CD4-positive, alpha-beta T cell treated with Interleukin-4 for 1 hour (primary cell): ENCODE measurements at places on chromosomes 4 and X.
A peak's percentile ranks its signal among the peaks of the same experiment; 100 is the strongest.

DNA sequence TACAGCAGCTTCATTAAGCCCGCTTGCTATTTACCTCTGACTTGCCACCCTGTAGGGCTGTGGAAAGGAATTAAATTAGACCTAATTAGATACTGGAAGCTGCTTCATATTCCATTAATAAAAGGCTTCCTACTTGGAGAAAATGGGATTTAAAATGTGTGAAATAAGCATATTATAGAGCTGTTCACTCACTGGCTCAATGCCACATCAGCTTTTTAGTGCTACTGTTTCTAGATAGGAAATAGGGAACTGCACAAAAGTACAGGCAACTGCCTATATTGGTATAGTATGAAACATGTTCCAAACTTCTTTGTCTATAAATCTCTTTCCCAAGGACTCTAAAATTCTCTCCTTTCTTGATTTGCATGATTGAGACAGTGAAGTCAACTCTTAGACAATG lies 407.9 kb upstream of the AADAT start:
- no peak for DNase-seq

DNA sequence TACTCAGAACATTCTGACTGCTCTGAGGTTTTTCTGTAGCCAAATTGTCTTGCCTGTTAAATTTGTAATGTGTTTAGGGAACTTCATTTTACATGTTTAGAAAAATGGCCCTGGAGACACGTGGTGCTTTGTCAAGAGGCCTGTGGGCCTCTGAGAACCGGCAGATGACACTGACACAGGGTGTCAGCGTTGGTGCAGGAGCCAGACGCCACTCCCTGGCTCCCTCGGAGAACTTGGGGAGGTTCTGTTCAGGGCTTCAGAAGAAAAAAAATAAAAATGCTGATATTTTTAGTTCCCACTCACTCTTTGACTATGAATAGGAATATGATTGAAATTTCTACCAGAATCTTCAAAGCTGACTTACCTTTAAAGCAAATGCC lies 190.9 kb upstream of the GATB start:
- no peak for DNase-seq

GRCh38 chrX:133544115-133544514 lies 128.8 kb upstream of the GPC4 start:
- peak; percentile 4 for DNase-seq

DNA sequence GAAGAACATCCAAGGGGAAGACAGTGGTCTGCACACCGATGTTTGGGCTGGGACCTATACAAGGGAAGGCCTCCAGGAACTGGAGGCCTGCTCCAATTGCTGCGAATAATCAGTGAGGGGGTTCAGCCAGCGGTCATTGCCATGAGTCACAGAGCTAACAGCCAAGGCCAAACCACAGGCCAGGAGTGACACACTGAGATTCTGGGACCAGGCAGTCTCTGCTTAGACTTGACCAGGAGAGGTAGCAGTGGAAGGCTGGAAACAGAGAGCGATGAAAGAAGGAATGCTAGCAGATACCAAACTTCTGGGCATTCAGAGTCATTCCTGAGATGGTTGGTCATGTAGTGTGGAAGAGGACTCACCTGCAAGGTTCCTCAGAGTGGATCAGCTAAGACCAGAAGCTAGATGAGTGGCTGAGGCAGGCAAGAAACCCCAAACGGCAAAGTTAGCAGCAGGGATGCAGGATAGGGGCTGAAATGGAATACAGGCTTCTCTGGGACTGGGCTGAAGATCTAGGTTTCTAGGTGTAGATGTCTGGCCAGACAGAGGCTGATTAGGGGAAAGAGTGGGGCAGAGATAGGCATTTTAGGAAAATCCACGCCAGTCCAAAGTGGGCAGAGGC lies 54.7 kb downstream of the CNGA2 start:
- no peak for DNase-seq

- peak; percentile 77 for DNase-seq
Observed at GRCh38 chr4:11471618-11472017, 42.9 kb upstream of the HS3ST1 start.

- no peak for DNase-seq
Observed at GRCh38 chr4:186669159-186669731, 54.4 kb downstream of the FAT1 start.

GRCh38 chr4:167100120-167100519 lies 134.2 kb downstream of the SPOCK3 start:
- DNase-seq, result no peak

DNA sequence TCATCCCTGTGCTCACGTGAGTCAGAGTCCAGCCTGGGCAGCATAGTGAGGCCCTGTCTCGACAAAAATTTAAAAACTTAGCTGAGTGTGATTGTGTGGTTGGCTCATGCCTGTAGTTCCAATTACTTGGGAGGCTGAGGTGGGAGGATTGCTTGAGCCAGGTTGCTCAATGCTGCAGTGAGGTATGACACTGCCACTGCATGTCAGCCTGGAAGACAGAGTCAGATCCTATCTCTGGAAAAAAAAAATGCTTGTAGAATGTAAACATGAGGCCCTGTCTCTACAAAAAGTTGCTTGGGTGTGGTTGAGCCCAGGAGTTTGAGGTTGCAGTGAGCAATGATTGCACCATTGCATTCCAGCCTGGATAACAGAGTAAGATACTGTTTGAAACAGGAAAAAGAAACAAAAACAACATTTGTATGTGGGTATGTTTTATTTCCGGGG lies 11.3 kb upstream of the YTHDC1 start:
- DNase-seq, result no peak

- DNase-seq, result no peak
Observed at GRCh38 chr4:15526924-15527592, 57.4 kb downstream of the CC2D2A start.

GRCh38 chr4:173252024-173252935 lies 81.9 kb downstream of the HMGB2 start:
- DNase-seq, result no peak

DNA sequence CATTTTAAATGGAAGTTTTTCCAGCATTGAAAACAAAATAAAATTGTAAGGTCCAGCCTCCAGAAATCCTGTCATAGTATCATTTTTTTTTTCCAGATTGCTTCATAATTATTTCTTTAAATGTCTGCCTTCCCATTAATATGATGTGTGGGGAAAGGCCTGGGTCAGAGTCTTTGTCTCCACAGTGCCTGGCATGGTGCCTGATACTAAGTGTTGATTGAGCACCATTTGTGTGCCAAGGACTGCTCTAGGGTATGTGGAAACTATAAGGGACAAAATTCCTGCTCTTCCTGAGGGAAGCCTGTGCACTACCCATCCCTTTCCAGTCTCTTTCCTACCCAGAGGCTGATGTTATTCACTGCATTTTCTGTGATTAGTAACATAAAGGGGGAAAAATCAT lies 53.1 kb upstream of the BEND4 start:
- DNase-seq, result no peak

GRCh38 chr4:134691915-134692314 lies 490.3 kb upstream of the PABPC4L start:
- DNase-seq, result no peak

- no peak for DNase-seq
Observed at GRCh38 chrX:109283870-109284269, 198.0 kb downstream of the GUCY2F start.

DNA sequence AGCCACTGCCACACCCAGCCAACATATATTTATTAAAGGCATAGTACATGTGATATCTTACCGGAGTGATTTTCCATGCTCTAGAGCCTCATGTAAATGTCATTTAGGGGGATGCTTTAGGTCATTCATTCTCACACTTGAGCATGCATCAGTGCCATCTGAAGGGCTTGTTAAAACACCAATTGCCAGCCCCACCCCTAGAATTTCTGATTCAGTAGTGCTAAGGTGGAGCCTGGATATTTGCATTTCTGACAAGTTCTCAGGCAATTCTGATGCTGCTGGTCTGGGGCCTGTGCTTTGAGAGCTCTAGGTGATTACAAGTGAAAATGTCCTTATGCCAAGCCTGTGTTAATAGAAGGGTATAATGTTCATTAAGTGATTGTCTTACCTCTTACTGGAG lies 107.7 kb downstream of the PHEX start:
- DNase-seq, result no peak

DNA sequence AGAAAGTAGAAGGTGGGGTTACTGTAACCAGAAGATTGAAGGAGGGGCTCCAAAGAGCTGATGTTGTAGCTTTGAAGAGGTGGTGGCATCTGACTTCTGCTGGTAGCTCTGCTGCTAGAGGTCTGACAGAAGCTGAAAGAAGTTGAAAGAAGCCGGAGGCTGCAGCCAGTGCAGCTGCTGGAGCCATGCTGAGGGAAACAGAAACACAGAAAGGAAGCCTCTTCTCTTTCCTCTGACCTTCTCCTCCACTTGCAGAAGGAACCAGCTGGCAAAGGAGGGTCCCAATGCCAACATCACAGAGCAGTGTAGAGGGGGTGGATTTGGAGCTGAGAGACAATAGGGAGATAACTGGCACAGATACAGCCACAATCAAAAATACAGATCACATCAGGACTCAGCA lies 89.3 kb upstream of the HHIP start:
- no peak for DNase-seq

- no peak for DNase-seq
Observed at GRCh38 chrX:19372547-19373331, 29.0 kb downstream of the PDHA1 start.

DNA sequence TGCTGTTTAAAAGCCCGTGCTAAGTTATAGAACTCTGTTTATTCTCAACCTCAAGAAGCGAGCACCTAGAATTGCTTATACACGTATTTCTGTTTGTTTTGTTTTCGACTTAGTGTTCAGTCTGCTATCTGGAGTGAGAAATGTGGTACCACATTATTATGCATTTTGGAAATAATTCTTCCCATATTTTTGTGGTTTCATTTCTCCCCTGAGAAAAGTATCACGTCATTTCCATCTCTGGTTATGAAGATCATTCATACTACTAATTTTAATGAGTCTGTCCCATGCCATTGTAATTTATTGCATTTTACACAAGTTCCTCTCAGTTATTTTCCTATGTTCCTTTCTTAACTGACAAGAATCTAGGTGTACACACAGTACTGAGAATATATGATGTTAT lies 186.0 kb downstream of the DCHS2 start:
- no peak for DNase-seq

DNA sequence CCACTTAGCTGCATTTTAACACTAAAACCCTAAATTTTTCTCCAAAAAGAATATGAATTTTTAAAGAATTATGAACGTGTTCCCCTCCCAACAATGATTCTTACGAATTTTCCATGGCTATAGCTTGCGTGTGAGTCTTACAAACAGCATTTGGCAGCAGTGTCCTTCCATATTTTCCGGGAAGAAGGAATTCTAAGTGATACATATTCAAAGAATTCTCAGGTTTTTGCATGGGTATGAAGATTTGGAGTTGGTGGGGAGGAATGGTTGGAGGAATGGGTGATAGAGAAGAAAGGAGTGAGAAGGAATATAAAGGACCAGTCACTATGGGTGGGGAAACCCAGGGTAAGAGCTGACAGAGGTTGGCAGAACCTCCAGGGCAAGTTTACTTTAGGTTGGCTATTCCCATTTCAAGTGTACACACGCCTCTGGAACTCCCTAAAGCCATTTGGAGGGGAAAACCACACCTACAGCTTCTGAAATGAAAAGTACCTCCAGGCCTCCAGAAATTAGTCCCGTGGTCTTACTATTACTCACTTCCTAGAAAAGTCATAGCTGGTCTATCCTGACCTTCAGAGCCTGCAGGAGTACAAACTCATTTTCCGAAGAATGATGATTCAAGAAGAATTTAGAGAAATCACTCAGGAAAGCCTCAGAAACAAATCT lies 420.8 kb upstream of the DIPK2B start:
- no peak for DNase-seq

DNA sequence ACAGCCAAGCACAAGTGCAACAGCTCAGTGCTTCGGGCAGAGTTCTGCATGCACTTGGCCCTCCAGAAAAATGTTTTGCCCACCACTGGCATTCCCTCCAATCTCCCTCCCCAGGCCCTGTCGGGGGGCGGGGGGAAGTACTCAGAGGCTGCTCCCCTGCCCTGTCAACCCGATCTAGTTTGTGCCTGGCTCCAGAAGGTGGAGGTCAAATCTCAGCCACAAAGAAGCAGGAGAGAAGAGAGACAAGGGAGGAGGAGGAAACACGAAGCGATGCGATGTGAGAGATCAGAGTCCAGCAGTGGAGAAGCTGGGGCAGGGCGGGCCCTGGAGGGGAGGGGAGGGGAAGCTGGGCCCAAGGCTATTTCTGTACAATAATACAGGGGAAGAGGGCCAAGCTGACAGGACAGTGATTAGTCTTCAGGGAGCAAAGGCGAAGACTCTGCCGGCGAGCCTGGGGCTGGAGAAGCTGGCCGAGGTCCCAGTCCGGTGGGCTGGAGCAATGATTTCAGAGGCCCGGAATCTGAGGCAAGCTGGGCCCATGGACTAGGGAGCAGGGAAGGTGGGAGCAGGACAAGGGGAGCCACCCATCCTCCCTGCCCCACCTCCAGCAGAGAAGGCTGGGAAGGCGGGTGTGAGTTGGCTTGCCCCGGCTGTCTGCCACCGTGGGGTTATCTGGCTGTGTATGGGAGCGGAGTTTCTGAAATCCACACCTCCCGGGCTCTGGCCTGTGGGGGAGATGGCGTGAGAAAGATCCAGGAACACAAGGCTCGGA lies 167.1 kb downstream of the EFNB1 start:
- DNase-seq, result no peak

GRCh38 chr4:5905714-5906113 lies 12.8 kb upstream of the CRMP1 start:
- DNase-seq, result no peak

DNA sequence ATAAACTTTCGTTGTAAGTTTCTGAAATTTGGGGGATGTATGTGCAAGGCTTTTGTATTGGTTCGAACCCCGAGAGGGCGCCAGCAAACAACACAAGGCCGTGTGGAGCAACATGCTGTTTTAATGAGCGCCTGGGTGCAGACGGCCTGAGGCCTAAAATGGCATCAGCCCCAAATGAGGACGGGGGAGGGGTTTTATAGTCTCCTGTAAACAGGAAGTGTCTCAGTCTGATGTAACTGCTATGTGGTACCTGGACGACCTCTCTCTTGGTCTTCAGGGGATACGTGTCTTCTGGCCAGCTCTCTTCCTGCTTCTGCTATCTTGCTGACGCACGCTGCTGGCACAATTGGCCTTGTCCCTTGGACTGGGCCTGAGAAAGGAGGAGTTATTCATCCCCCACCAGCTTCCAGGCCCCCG lies 1348.0 kb downstream of the ADGRL3 start:
- no peak for DNase-seq

DNA sequence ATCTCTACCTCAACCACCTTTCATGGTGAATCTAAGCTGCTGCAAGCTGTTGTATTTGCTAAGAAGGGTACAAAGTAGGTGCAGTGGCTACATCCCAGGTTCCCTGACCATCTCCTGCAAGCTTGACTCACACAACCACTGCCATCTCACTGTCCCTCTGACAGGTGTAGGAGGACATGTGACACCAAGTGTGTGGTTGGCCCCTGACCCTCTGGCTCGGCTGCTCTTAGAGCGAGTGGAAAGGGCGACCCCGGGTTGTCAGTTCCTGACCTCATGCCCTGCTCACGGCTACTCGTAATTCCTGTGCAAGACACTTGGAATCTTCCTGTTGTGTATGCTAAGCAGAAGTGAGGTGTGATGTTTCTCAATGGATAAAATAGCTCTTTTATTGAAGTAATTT lies 184.4 kb downstream of the DCLK2 start:
- DNase-seq, result no peak

DNA sequence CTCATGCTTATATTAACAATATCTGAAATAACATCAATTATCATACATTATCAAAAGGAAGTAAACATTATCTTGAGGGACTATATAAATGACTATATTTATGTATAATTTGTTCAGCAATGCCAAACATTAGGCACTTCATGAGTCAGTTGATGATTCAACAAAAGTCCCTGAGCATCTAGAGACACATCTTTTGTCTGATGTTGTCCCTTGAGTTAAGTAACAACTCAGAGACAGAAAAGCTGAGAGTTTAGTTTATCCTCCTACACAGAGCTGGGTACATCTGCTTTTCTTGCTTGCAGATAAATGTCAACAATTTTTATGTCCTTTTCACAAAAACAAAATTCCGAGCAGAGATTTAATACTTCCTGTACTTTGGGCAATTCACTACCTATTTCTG lies 311.1 kb downstream of the INPP4B start:
- no peak for DNase-seq
